ENCODE measurements at places on chromosomes 7 and 10. TPM values are rescaled to one million over a fixed set of nuclear protein-coding genes. Genes with fewer than 3 reads are reported as not detected.

- DNase-seq, result no peak
- H3K4me1 ChIP-seq, result peaks cover 4% of the 10 kb centered on the region
- H3K27me3 ChIP-seq, result no peaks in the 10 kb centered on the region
- H3K27ac ChIP-seq, result no peak overlapping the region
- no peaks in the 10 kb centered on the region for H3K36me3 ChIP-seq
Observed at GRCh38 chr7:2954433-2954853, 89.2 kb downstream of the CARD11 start.

The ANXA8L1 gene
- total RNA-seq, result 0.59 TPM

- H3K27ac ChIP-seq, result no peak overlapping the region
- no peaks in the 10 kb centered on the region for H3K4me1 ChIP-seq
Observed at GRCh38 chr10:113235508-113235907, 285.5 kb downstream of the TCF7L2 start.

- H3K36me3 ChIP-seq, result no peaks in the 10 kb centered on the region
- H3K27ac ChIP-seq, result no peak overlapping the region
- DNase-seq, result no peak
- H3K27me3 ChIP-seq, result no peaks in the 10 kb centered on the region
- no peak overlapping the region for H3K4me3 ChIP-seq
Observed at GRCh38 chr10:94282369-94282768, 80.4 kb downstream of the NOC3L start.

DNA sequence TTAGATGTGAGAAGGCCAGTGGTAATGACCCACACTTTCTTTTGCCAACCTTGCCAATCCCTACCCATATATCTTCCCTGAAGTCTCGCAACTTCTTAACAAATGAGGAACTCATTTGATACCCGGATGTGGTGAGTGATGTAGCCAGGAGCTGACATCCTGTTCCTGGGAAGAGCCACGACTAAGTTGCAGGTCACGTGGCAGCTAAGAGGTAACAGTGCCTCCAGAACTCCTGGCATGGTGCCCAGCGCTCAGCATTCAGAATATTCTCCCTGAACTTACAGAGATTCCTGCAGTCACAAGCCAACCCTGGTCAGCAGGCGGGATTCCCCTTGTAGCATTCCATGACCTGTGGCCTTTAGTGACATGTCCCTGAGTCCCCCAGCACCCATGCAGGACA lies 282.5 kb downstream of the GALNT17 start:
- no peak overlapping the region for H3K4me3 ChIP-seq
- H3K27me3 ChIP-seq, result no peaks in the 10 kb centered on the region
- no peak overlapping the region for H3K27ac ChIP-seq
- H3K4me1 ChIP-seq, result no peaks in the 10 kb centered on the region

GRCh38 chr7:150451097-150451793 lies 815 bp downstream of the GIMAP8 start:
- no peak overlapping the region for H3K4me3 ChIP-seq
- H3K36me3 ChIP-seq, result no peaks in the 10 kb centered on the region
- H3K4me1 ChIP-seq, result no peaks in the 10 kb centered on the region
- H3K27ac ChIP-seq, result no peak overlapping the region
- peaks cover 4% of the 10 kb centered on the region for H3K27me3 ChIP-seq
- DNase-seq, result no peak

- no peak overlapping the region for H3K4me3 ChIP-seq
- H3K27ac ChIP-seq, result no peak overlapping the region
- no peaks in the 10 kb centered on the region for H3K4me1 ChIP-seq
- no peaks in the 10 kb centered on the region for H3K36me3 ChIP-seq
- H3K27me3 ChIP-seq, result no peaks in the 10 kb centered on the region
Observed at GRCh38 chr10:45581216-45581549, 91.4 kb downstream of the ZFAND4 start.

GRCh38 chr10:18368273-18368672 lies 228.0 kb downstream of the CACNB2 start:
- H3K4me3 ChIP-seq, result no peak overlapping the region
- peaks cover 4% of the 10 kb centered on the region for H3K4me1 ChIP-seq
- no peaks in the 10 kb centered on the region for H3K36me3 ChIP-seq
- H3K27me3 ChIP-seq, result no peaks in the 10 kb centered on the region

GRCh38 chr7:17524746-17525145 lies 226.3 kb downstream of the AHR start:
- peak; percentile 80 for DNase-seq
- no peaks in the 10 kb centered on the region for H3K27me3 ChIP-seq
- no peaks in the 10 kb centered on the region for H3K36me3 ChIP-seq
- H3K27ac ChIP-seq, result peak overlapping the region; percentile 84
- H3K4me3 ChIP-seq, result no peak overlapping the region
- peaks cover 32% of the 10 kb centered on the region for H3K4me1 ChIP-seq

DNA sequence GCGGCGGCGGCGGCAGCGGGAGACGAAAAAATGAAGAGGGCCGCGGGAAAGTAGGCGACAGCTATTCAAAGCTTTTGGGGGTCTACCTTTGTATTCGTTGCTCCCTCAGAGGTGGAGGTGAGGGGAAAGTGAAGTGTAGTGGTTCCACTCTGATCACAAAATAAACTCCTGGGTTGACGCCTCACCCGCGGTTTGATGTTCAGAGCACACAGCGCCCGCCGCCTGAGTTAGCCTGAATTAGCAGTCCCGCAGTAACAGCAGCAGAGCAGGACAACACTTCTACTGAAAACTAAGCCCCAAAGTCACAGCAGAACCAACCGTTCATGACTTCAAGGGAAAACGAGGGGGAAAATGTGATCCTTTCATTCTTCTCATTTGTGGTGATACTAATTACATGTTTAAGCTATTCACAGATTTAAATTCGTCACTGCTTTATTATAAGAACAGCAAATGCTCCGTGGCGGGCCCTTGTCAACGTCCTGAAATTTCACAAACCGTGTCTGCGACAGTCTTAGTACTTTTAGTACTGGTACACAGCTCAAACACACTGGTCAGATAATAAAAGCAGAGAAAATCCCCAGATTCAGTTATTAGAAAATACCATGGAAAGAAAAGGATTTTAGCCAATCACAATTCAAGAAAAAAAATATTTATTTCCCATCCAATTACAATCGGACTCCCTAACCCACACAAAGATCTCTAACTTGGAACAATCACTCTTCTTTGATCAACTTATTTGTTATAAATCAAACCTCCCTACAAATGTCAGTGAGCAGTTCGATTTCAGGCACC lies 563 bp upstream of the JMJD1C start:
- H3K36me3 ChIP-seq, result no peaks in the 10 kb centered on the region
- peak; percentile 58 for DNase-seq
- H3K4me3 ChIP-seq, result peak overlapping the region; percentile 96
- H3K4me1 ChIP-seq, result peaks cover 8% of the 10 kb centered on the region

- no peaks in the 10 kb centered on the region for H3K4me1 ChIP-seq
- no peaks in the 10 kb centered on the region for H3K27me3 ChIP-seq
- no peaks in the 10 kb centered on the region for H3K36me3 ChIP-seq
Observed at GRCh38 chr7:86963599-86964230, 95.7 kb downstream of the ELAPOR2 start.

DNA sequence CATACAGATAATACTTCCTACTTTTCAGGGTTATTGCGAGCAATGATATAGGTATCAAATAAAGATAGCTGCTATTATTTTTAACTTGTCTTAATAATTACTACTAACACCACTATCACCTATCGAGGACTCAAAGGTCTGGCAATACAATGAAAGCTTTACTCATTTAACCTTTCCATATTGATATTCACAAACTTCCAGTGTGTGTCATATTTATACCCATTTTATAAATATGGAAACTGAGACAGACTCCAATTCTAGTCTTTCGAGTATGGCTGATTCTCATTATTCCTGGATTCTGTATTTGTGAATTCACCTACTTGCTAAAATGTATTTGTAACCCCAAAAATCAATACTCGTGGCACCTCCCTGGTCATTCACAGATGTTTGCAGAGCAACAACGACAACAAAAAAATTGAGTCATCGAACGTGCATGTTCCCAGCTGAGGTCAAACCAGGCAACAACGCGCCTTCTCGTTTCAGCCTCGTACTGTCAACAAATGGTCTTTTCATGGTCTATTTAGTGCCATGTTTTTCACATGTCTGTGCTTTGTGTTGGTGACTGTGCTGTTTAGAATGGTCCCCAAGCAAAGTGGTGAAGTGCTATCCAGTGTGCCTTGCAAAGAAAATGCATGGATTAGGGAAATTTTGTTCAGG lies 51.7 kb downstream of the SMURF1 start:
- no peaks in the 10 kb centered on the region for H3K36me3 ChIP-seq
- no peak overlapping the region for H3K27ac ChIP-seq
- DNase-seq, result no peak
- no peaks in the 10 kb centered on the region for H3K27me3 ChIP-seq
- H3K4me1 ChIP-seq, result no peaks in the 10 kb centered on the region

The BEND7 gene
- 21.1 TPM for total RNA-seq

- no peaks in the 10 kb centered on the region for H3K36me3 ChIP-seq
- H3K27ac ChIP-seq, result no peak overlapping the region
- no peak overlapping the region for H3K4me3 ChIP-seq
- H3K4me1 ChIP-seq, result peaks cover 11% of the 10 kb centered on the region
- no peaks in the 10 kb centered on the region for H3K27me3 ChIP-seq
Observed at GRCh38 chr10:34180749-34181148, 634.3 kb downstream of the PARD3 start.

DNA sequence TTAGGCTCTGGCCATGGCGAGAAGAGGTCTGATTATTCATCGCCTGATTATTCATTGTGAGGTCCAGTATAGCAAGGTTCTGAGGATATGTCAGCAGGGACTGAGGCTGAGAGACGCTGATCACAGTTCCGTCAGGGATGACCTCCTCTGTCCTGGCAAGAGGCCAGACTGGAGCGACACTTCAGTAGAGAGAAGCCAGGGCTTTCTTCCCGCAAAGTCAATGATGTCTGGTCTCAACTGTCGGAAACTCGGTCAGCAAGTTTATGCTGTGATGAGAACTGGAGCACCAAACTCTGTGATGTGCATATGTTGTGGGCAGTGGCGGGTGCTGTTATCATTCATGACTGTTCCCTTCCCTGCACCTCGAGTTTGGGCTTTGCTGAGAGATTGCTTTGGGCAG lies 29.0 kb upstream of the GNA12 start:
- no peaks in the 10 kb centered on the region for H3K36me3 ChIP-seq
- no peak for DNase-seq
- H3K4me3 ChIP-seq, result no peak overlapping the region

The CALHM3 gene
- total RNA-seq, result not detected

DNA sequence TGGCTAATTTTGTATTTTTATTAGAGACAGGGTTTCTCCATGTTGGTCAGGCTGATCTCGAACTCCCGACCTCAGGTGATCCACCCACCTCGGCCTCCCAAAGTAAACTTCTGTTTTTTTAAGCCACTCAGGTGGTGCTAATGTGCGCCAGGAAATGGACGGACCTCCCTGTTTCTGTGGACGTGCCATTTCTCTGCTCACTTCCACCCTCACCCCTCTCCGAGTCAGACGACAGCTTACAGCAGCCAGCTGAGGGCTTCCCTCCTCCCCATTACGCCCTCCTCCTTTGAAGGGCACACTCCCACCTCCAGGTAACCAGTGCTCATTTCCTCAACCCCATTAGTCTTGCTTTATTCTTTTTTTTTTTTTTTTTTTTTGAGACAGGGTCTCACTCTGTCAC lies 41.7 kb upstream of the EZH2 start:
- no peaks in the 10 kb centered on the region for H3K27me3 ChIP-seq
- no peaks in the 10 kb centered on the region for H3K4me1 ChIP-seq
- no peak overlapping the region for H3K27ac ChIP-seq

The NODAL gene
- 0.43 TPM for total RNA-seq

- H3K36me3 ChIP-seq, result no peaks in the 10 kb centered on the region
- H3K27me3 ChIP-seq, result no peaks in the 10 kb centered on the region
- no peak overlapping the region for H3K4me3 ChIP-seq
- no peaks in the 10 kb centered on the region for H3K4me1 ChIP-seq
Observed at GRCh38 chr7:115058726-115059125, 136.8 kb downstream of the MDFIC start.

DNA sequence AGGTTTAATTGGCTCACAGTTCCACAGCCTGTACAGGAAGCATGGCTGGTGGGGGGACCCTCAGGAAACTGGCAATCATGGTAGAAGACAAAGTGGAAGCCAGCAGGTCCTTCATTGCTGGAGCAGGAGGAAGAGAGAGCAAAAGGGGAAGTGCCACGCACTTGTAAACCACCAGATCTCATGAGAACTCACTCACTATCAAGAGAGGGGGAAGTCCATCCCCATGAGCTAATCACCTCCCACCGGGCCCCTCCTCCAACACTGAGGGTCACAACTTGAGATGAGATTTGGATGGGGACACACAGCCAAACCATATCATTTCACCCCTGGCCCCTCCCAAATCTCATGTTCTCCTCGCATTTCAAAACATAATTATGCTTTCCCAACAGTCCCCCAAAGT lies 171.9 kb upstream of the CACNA2D1 start:
- no peaks in the 10 kb centered on the region for H3K4me1 ChIP-seq
- H3K27me3 ChIP-seq, result no peaks in the 10 kb centered on the region
- no peak overlapping the region for H3K4me3 ChIP-seq
- no peak overlapping the region for H3K27ac ChIP-seq
- no peak for DNase-seq

DNA sequence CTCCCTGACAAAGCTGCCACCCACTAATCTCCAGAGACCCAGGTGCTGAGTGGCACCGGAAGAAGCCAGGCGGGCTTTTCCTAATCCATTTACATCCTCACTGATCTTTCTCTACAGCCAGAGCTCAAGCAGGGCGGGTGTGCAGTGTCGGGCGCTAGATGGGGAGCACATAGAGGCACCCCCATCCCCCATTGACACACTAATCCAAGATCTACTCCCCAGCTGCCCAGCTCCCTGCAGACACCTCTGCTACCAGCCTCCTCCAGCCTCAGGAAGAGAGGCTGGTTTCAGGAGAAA lies 22.2 kb downstream of the FRMPD2 start:
- no peak overlapping the region for H3K4me3 ChIP-seq
- H3K27ac ChIP-seq, result no peak overlapping the region
- DNase-seq, result no peak
- H3K27me3 ChIP-seq, result peaks cover 10% of the 10 kb centered on the region

- no peaks in the 10 kb centered on the region for H3K4me1 ChIP-seq
- H3K27ac ChIP-seq, result no peak overlapping the region
- no peaks in the 10 kb centered on the region for H3K36me3 ChIP-seq
- DNase-seq, result no peak
- peaks cover 6% of the 10 kb centered on the region for H3K27me3 ChIP-seq
- H3K4me3 ChIP-seq, result no peak overlapping the region
Observed at GRCh38 chr10:48231699-48232315, 42.7 kb downstream of the FRMPD2 start.

- H3K4me1 ChIP-seq, result peaks cover 20% of the 10 kb centered on the region
- no peak overlapping the region for H3K4me3 ChIP-seq
- H3K27me3 ChIP-seq, result no peaks in the 10 kb centered on the region
- no peak for DNase-seq
- no peaks in the 10 kb centered on the region for H3K36me3 ChIP-seq
Observed at GRCh38 chr7:102830197-102830596, 81.4 kb downstream of the FAM185A start.

GRCh38 chr10:106815427-106816043 lies 349.0 kb downstream of the SORCS1 start:
- no peaks in the 10 kb centered on the region for H3K4me1 ChIP-seq
- no peak overlapping the region for H3K4me3 ChIP-seq
- DNase-seq, result no peak
- no peaks in the 10 kb centered on the region for H3K36me3 ChIP-seq

GRCh38 chr7:30697719-30698460 lies 15.6 kb upstream of the CRHR2 start:
- no peak for DNase-seq
- no peak overlapping the region for H3K27ac ChIP-seq
- H3K36me3 ChIP-seq, result no peaks in the 10 kb centered on the region

- no peaks in the 10 kb centered on the region for H3K4me1 ChIP-seq
- no peak for DNase-seq
- H3K27ac ChIP-seq, result no peak overlapping the region
- H3K27me3 ChIP-seq, result no peaks in the 10 kb centered on the region
- H3K36me3 ChIP-seq, result no peaks in the 10 kb centered on the region
Observed at GRCh38 chr10:33483816-33484190, 149.3 kb upstream of the NRP1 start.
